Vagina (tissue), 2 donors: ENCODE measurements at places on chromosomes 16 and 17.

GRCh38 chr16:64531401-64531800, 590.5 kb downstream of the CDH11 start:
- DNase-seq, result no peak

DNA sequence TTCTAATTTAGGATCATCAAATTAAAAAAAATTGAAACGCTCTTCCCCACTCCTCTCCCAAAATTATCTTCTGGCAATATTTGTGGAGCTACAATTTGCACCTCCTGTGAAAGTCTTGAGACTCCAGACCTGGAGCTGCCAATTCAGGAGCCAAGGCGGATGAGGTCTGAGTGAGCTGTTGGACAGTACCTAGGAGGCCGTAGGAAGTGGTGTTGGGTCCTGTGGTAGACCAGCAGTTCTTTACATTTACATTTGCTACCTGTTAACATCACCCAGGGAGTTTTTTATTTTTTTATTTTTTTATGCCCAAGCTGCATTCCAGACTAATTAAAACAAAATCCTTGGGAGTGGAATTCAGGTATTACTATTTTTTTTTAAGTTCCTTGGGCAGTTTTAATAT, 271.0 kb downstream of the PHKB start:
- no peak for DNase-seq

DNA sequence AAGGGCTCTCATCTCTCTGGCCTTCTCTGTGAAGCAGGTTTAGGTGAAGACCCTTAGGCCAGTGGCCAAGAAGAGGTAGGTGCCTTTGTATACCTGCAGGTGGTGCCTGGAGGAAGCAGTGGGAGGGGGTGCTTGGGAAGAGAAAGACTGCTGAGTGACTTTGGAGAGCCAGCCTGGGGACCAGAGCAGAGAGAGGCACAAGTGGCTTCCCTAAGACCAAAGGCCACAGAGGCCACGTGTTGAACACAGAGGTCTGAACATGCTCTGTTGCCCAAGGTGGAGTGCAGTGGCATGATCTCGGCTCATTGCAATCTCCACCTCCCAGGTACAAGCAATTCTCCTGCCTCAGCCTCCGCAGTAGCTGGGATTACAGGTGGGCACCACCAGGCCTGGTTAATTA, 103.5 kb downstream of the CPPED1 start:
- no peak for DNase-seq

- DNase-seq, result no peak
Measured at GRCh38 chr17:70947636-70948565, 778.6 kb downstream of the KCNJ2 start.

DNA sequence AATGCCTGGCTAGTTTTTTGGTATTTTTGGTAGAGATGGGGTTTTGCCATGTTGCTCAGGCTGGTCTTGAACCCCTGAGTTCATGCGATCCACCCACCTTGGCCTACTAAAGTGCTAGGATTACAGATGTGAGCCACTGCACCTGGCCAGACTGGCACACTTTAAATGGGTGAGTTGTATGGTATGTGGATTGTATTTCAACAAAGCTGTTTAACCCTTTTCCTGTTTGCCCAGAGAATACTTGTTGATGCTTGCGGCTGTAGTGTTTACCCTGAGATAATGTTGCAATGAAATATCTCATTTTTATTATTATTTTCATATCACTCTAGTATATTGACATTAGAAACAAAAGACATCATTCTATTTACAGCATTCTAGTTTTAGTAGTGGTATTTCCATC, 17.1 kb upstream of the TMEM94 start:
- no peak for DNase-seq

GRCh38 chr16:67736858-67737257, 17.7 kb upstream of the GFOD2 start:
- DNase-seq, result no peak

DNA sequence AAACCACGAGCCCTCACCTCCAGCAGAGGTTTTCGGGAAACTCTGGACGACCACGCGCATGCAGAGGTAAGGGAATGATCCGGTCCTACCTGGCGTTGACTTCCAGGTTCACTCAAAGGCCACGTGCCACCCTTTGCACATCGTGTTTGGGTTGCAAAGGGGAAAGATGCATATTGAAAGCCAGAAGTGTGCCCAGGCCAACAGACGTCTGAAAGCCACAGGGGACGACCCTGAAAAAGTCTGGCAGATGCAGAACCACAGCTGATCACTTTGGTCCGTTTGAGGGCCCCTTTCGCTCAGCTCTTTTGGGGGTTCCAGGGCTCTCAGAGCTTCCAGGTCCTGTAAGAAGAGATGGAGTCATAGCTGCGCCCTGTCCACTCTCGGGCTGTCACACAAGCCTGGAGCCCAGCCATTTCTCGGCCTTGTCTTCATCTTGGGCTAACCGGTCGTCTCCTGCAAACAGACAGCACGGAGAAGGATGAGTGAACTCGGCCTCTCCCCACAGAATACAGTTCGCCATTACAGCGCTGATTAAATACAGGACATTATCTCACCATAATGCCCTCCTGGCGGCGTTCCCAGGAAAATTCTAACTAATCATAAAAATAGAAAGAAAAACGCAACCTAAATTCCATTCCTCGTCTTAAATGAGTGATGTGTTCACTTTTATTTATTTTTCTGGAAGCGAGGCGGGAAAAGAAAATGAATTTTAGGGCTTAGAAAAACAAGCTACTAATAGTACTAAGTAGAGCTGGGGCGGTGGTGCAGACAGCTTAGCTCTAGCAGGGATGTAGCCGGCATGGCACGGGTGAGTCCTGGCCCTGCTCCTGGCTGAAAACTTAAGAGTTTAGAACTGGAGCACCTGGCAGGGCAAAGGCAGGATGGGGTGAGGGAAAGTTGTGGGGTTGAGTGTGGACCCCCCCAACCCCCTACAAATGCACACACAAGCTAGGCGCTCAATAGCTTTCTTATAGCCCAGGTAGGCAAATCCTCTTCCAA, 45.5 kb upstream of the ZFHX3 start:
- no peak for DNase-seq
